ENCODE measurements at places on chromosomes 6 and 20.

- DNase-seq, result peak; percentile 25
Observed at GRCh38 chr6:46772762-46773161, 20.4 kb upstream of the MEP1A start.

DNA sequence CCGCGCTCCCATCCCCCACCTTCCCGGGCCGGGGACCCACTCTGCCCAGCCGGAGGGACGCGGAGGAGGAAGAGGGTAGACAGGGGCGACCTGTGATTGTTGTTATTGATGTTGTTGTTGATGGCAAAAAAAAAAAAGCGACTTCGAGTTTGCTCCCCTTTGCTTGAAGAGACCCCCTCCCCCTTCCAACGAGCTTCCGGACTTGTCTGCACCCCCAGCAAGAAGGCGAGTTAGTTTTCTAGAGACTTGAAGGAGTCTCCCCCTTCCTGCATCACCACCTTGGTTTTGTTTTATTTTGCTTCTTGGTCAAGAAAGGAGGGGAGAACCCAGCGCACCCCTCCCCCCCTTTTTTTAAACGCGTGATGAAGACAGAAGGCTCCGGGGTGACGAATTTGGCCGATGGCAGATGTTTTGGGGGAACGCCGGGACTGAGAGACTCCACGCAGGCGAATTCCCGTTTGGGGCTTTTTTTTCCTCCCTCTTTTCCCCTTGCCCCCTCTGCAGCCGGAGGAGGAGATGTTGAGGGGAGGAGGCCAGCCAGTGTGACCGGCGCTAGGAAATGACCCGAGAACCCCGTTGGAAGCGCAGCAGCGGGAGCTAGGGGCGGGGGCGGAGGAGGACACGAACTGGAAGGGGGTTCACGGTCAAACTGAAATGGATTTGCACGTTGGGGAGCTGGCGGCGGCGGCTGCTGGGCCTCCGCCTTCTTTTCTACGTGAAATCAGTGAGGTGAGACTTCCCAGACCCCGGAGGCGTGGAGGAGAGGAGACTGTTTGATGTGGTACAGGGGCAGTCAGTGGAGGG is 2.8 kb downstream of the SOX4 start:
- peak; percentile 40 for DNase-seq

DNA sequence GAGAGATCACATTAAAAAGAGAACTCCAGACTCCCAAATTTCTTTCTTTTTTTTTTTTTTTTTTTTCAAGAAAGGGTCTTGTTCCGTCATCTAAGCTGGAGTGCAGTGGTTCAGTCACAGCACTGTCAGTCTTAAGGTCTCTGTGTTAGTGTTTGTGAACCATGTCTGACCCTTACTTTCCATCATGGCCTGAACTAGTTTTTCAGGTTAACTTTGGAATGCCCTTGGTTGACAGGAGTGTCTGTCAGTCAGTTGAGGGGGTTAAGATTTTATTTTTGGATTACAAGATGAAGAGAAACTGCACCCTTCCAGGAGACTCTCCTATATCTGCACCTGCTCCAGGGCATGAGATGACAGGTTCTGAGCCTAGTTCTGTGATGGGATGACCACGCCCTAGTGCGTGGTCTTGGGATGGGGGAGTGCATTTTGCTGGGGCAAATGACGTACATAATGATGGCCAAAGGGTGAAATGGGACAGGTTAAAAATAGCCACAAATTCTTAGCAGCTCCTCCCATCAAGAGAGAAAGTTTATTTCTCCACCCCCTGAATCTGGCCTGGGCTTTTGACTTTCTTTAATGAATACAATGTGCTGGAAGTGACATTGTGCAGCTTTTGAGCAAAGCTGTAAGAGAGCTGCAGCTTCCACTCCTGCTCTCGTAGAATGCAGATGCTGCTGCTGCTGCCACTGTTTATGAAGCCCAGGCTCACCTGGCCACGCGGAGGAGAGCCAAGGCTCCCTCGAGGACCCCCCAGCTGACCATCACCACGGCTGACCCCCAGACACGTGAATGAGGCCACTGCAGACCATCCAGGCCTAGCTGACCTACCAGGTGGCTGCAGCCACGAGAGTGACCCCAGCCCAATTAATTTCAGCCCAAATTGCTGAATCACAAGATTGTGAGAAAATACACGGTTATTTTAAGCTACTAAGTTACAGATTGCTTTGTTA is 29.7 kb upstream of the FAM50B start:
- DNase-seq, result no peak

- no peak for DNase-seq
Observed at GRCh38 chr6:21348504-21349195, 244.9 kb upstream of the SOX4 start.

DNA sequence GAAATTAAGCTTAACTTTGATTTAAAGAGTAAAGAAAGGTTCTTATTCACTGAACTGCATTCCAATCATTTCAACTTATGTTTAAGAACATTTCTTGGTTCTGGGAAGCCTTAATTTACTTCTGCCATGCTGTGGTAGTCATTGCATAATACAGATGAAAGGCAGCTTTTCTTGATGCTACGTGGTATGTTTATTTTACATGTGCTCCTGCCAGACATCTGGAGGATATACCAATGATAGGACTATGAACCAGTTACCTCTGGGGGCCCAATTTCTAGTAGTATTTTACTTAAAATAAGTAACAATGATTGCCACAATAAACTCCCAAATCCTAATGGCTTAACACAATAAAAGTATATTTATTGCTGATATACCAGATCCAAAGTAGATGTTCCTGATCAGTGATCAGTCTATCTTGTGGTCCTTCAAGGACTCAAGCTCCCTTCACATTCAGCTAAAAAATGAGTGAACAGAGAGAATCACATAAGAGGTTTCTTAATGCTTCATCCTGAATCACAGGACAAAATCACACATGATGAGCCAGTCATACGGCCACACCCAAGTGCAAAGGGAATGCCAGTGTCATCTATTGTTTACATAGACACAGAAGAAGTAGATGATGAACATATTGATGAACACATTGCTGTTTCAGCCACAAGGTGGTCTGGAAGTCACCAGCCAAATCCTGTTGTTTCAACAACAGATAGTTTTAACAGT is 56.5 kb upstream of the CCN2 start:
- DNase-seq, result no peak

DNA sequence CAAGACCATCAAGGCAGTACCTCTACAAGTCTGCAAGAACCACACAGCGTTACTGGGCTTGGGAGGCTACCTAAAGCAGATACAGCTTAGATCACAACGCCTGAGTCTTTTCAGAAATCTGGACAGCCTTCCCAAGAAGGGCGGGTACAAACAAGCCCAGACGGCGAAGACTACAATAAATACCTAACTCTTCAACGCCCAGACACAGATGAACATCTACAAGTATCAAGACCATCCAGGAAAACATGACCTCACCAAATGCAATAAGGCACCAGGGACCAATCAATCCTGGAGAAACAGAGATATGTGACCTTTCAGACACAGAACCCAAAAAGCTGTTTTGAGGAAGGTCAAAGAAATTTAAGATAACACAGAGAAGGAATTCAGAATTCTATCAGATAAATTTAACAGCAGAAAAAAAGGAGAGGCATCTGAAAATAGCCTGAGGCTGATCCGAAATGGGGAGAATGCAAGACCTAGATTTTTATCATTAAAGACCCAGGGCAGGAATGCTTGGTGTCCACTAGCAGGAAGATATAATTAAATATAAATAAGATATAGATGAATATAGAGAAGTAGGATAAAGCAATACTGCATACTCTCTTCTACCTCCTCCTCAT is 131.7 kb upstream of the COL21A1 start:
- no peak for DNase-seq

GRCh38 chr6:80594461-80594860 is 488.0 kb downstream of the BCKDHB start:
- DNase-seq, result no peak

- DNase-seq, result no peak
Observed at GRCh38 chr6:46023216-46023915, 7.7 kb upstream of the CLIC5 start.

- no peak for DNase-seq
Observed at GRCh38 chr6:135298455-135298854, 117.3 kb downstream of the MYB start.

DNA sequence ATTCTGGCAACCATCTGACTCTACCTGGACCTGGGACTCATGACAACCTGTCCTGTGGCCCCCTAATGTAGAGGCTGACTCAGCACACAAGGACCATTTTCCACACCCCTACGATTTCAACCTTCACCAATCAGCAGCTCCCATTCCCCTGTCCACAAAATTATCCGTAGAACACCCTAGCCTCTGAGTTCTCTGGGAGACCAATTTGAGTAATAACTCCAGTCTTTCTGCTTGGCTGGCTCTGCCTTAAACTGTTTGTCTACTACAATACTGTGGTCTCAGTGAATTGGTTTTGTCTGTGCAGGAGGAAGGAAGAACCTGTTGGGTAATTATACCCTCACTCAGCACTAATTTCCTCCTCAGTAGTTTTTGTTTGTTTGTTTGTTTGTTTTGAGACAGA is 99.3 kb upstream of the MRPS10 start:
- DNase-seq, result no peak

DNA sequence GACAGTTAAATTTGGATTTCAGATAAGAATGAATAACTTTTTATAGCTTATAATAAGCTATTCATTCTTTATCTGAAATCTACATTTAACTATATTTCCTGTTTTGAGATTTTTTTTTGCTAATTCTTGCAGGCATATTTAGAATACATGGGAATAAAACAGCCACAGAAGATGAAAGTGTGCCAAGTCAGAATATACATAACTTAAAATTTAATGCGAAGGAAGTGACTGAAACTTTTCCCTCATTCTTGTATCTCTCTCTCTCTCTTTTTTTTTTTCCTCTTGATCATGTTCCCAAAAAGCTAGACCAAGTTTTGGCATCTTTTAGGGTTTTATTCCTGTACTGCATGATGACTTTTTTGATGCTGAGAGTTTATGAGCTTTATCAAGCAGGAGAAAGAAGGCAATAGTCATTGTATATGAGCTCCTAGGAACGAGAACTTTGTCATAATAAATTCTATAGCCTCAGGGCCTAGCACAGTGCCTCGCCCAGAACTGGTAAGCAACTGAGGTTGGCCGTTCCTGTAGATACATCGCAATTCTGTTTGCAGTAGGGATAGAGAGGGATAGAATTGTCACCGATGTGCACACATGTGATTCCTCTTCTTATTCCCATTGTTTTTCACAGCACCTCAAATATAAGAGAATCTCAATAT is 205.2 kb downstream of the MYLK4 start:
- no peak for DNase-seq

DNA sequence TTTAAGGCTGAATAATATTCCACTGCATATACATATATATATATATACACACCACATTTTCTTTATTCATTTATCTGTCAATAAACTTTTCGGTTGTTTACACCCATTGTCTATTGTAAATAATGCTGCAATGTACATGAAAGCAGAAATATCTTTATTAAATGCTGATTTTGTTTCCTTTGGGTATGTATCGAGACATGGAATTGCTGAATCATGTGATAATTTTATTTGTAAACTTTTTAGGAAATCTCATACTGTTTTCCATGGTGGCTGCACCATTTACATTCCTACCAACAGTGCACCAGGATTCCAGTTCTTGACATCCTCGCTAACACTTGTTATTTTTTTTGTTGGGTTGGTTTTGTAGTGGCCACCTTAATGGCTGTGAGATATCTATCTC is 14.1 kb upstream of the HLA-DOA start:
- no peak for DNase-seq

DNA sequence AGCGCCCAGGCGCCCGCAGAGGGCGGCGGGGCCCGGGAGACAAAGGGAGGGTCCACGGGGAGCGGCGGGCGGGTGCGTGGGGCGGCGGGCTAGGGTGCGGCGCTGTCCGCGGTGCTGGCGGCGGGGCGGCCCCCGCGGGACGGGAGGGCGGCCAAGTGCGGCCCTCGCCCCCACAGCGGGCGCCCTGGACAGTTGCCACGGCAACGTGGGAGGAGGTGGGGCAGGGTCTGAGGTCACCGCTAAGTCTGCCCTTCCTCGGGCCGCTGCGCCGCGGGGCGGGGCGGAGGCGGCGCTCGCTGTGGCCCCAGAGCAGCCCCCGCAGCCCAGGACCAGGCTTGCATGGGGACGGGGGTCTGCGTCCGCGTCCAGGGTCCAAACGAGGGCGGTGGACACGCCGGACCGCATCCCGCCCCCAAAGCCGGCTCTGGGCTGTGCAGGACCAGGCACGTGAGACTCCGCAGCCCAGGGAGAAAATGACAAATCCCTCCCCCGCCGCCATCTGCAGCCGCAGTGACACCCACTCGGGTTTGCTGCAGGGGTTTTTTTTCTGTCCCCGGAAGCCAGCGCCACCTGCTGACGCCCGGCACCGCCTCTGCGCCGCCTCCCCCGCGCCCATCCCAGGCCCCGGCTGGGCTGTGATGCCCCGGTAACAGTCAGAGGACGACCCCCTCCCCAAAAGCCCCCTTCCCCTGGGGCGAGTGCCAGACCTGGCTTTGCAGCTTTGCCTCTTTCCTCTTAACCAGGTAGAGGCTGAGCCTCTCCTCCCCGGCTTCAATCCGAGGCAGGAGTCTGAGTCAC is 36.8 kb downstream of the YTHDF1 start:
- DNase-seq, result peak; percentile 73

DNA sequence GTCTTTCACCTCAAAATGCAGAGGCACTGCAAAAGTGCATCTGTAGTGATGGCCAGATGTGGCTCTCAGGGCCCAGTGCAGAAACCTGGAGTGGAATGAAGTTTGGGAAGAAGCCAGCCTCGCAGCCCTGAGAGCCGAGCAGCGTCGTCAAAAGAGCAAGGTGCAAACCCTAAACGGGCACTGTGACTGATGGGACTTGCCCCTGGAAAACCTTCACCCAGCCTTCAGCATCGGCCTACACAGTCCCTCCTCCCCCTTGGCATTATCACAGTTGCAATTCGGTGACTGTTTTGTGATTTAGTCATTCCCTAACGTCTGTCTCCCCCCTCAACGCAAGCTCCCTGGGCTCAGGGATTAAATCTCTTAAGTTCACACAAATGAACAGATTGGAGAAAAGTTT is 38.6 kb downstream of the TAF4 start:
- no peak for DNase-seq

DNA sequence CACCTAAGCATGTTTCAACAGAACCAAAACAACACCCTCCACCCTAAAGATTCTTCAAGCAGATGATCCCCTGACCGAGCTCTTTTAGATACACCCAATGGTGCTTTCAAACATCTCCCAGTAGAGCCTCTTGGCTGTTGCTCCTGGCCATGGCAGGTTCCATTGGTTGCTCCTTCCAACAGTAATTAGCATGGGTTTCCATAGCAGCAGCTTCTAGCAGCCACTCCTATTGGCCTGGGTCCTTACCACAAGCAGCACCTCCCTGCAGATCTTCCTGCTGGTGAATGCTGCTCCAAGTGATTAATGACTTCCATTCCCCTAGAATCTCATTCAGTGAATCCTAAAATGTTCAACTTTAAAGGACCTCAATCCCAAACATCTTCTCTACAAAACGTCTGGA is 13.9 kb downstream of the CCN2 start:
- DNase-seq, result no peak

- no peak for DNase-seq
Observed at GRCh38 chr20:15890407-15890982, 682.8 kb downstream of the KIF16B start.

Measured in CD4-positive, alpha-beta T cell treated with Interferon alpha-2 for 1 hour (primary cell).